ENCODE measurements at places on chromosomes 5 and 9.

GRCh38 chr9:114830546-114830945, 24.7 kb upstream of the TNFSF15 start:
- no peak for DNase-seq

DNA sequence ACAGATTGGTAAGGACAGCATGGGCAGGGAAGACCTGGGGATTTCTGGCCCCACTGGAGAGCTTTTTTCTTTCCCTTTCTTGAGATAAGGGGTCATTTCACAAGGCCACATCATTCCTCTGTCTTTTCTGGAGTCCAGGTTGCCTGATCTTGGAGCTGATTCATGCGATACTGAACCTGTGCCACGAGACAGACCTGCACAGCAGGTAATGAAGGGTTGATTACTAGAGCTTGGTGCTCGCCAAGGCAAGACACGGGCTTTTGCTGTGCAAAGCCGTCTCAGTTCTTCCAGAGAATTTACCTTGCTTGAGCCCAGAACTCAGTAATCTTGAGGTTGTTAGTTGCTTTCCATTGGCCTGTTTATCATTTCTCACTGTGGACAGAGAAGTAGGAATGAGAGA, 39.2 kb downstream of the NUP188 start:
- DNase-seq: no peak

GRCh38 chr5:6845856-6846255, 132.6 kb downstream of the TENT4A start:
- no peak for DNase-seq

GRCh38 chr5:5369051-5369605, 53.3 kb upstream of the ICE1 start:
- DNase-seq: no peak

GRCh38 chr5:78361631-78361993, 1.2 kb downstream of the SCAMP1 start:
- DNase-seq: no peak

GRCh38 chr9:84667571-84668195, 1.8 kb upstream of the NTRK2 start:
- no peak for DNase-seq

DNA sequence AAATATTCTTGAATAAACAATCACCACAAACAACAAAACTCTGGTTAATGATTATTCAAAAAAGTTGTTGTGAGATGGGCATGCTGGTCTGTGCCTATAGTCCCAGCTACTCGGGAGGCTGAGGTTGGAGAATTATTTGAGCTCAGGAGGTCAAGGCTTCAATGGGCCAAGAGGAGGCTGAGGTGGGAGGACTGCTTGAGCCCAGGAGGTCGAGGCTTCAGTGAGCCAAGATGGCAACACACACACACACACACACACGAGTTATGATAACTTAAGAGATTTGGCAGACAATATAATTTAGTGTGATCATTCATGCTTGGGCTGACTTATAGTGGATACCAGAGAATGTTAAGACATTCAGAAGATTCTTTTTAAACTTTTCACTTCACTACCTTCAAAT, 14.9 kb downstream of the LYSMD3 start:
- no peak for DNase-seq

DNA sequence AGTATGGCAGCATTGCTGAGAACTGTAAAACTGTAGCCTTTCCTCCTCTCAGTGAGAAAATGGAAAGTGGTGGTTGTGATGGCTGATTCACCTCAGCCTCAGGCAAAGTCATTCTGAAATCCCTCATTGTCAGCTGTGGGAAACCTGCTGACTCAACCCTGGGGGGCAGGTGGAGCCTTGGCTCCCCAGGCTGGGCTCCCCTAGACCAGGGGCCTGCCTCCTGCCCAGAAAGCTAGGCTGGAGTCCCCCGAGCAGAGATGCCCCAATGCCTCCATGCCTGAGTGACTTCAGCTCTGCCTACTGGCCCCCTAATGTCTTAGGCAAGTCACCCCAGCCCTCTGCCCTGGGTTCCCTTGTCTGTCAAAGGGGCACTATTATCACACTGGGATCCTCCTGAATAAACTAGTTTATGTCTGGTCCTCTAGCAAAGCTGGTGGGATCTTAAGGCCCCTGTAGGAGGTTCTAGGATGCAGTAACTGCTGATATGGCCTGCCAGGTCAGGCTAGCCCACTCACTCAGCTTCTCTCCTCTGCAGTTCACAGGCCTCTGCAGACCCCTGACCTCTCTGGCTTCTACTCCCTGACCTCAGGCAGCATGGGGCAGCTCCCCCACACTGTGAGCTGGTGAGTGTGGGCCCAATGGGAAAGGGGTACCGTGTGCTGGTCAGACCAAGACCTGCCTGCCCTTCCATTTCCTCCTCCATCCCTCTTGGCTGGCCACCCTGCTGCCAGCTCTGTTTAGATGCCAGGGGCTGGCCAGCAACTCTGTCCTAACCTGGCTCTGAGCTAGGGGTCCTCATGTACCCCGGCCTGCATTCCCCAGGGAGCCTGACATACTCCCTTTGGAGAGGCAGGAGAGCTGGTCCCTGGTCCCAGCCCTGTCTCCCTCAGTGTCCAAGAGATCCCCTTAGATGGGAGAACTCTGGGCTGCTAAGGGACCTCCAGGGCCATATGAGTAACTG, 24.2 kb downstream of the TCF7 start:
- DNase-seq: peak; percentile 6

GRCh38 chr5:96316017-96316416, 117.0 kb downstream of the PCSK1 start:
- DNase-seq: no peak

GRCh38 chr9:127098916-127099553, 23.4 kb downstream of the ANGPTL2 start:
- DNase-seq: no peak

GRCh38 chr5:107389130-107389774, 281.5 kb downstream of the EFNA5 start:
- no peak for DNase-seq

GRCh38 chr9:76898786-76899185, 7.1 kb downstream of the PRUNE2 start:
- no peak for DNase-seq

DNA sequence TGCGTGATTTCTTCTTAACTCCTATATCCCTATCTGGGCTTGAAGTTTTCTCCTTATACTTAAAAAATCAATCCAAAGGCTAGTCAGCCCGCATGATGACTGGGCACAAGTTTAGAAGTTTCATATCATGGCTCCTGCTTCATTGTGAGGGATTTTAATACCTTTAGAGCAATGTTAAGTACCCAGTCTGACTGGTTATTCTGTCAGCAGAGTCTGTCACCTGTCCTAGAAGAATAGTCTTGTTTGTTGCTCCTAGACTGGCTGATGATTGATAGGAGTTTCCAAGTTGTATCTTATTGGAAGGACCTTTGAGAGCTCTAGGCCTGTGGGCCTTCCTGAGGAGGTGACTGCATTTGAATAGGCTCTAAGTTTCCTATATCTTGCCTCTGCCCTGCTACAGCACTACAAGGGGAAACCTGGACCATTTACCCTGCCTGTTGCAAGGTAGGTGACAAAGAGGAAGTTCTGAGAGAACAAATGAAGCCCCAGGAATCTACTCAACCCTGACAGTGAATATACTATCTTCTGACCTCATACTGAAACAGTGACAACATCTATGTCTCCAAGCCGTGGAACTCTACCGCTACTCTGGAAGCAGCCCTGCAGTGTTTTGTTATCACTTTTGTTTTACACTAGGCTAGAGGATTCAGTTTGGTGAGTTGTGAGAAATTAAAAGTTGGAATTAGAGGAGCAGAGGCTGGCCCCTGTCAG, 66.5 kb downstream of the F2RL2 start:
- DNase-seq: no peak

DNA sequence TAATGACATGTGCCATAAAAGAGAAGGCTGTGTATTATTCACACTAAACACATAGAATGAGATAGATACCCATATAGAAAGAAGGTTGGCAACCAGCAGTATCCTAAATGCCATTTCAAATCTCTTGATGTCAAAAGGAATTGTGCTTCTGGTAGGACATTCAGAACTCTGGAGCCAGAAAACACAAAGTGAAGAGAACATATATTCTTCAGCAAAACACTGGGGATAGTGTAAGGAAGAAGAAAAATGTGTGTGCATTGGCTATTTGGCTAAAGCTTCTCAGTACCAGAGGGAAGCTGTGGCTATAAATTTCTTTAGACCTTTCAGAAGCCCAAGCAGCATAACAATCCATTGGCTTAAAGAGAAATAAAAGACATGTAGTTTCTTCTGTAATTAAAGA, 551.6 kb upstream of the C9orf72 start:
- DNase-seq: no peak

DNA sequence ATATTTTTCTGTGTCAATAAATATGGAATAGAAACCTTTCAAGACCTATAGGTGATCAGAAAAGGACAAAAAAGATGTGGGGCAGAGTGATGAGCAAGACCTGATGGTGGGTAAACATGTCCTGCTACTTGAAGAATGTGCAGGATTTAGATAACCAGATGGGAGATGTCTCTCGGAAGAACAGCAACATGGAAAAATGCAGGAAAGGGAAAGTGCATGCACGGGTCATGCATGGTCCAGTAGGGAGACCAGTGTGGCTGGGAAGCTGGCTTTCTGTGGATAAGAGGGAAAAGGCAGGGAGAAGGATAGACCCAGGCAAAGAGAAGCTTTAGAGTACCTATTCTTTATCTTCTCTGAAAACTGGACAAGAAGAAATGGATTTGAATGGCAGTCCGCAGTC, 7.1 kb upstream of the CAST start:
- no peak for DNase-seq

- DNase-seq: no peak
These were observed 143.4 kb downstream of the MTRR start for GRCh38 chr5:8012131-8012977.

- no peak for DNase-seq
These were observed 80.6 kb downstream of the SH3PXD2B start for GRCh38 chr5:172373680-172374079.

- DNase-seq: no peak
These were observed 670 bp upstream of the FBP1 start for GRCh38 chr9:94639999-94640376.

GRCh38 chr9:136059321-136059791, 35.7 kb downstream of the NACC2 start:
- DNase-seq: no peak

GRCh38 chr9:36759141-36759540, 186.4 kb downstream of the MELK start:
- DNase-seq: no peak

- DNase-seq: no peak
These were observed 7.3 kb upstream of the RGS3 start for GRCh38 chr9:113456235-113456634.

DNA sequence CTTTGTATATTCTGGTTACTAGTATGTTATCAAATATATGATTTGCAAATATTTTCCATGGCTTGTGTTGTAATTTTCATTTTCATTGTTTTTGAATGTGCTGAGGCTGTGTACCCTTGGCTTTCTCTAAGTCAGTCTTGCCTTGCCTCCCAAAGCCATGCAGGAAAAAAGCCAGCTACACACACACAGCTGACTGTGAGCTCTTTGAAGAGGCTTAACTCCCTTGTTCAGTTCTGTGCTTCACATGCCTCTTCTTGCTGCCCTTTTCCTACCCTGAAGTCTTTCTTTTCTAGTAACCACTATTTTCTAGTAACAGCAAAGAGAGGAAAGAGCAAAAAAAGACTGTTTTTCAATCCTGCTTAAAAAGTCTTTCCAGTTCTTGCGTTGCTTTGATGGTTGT, 53.9 kb downstream of the KCNN2 start:
- DNase-seq: no peak

- DNase-seq: no peak
These were observed 50.0 kb downstream of the ATPSCKMT start for GRCh38 chr5:10199692-10200091.

DNA sequence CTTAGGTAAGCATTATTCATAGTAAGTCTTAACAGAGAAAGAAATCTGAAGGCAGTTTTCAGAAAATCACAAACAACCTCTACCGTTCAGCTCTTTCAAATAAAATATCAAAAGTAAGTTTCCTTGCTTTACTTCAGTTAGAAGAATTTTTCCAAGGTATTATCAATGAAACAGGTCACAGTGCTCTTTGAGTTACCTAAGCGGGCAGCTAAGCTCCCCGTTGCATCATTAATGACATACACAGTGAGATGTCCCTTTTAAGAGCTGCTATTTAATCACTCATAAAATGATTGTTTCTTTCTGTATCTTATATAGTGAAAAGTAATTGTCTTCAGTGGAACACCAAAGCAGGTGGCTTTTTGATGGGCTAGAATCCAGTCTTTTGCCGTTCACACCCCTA, 86.2 kb upstream of the PIK3R1 start:
- no peak for DNase-seq
